CD4-positive, CD25-positive, alpha-beta regulatory T cell (primary cell): ENCODE measurements at places on chromosomes 5 and 9. TPM values are rescaled to one million over a fixed set of nuclear protein-coding genes. Genes with fewer than 3 reads are reported as not detected.

GRCh38 chr9:126420643-126421564 is 94.3 kb downstream of the MVB12B start:
- no peak for DNase-seq

GRCh38 chr5:132029609-132030330 is 18.3 kb upstream of the ACSL6 start:
- no peak for DNase-seq

DNA sequence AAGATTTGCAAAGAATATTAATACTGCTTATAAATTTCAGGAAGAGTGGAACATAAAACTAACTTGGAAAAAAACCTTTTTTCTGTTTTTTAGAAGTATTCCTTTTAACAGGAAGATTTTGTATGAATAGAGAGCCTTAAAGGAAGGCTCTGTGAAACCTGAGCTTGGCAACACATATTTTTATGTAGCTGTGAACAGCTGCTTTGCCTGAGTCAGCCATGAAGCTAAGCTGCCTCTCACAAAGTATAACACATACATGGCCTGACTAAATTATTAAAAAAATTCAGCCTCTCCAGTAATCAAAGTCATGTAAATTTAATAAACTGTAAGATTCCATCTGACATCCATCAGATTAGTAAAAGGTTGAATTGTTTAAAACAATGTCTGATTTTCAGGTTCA is 547.5 kb downstream of the ELAVL2 start:
- DNase-seq, result no peak

DNA sequence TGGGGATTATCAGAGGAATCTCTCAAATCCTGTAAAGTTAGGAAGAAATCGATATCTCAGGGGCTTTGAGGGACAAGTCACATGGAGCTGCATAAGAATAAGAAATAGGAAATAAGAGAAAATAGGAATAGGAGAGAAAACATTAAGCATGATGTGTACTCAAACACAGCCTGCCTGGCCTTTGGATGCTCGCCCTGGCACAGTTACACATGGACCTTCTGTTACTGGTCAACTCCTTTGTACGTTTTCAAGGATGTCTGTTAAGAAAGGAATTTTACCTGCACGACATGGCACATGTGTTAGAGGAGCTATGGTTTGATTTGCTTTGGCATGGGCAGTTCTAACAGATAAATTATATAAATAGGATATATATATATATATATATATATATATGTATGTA is 321.2 kb downstream of the CDH12 start:
- no peak for DNase-seq

GRCh38 chr5:140033037-140033760 is 9.9 kb downstream of the NRG2 start:
- DNase-seq, result no peak

DNA sequence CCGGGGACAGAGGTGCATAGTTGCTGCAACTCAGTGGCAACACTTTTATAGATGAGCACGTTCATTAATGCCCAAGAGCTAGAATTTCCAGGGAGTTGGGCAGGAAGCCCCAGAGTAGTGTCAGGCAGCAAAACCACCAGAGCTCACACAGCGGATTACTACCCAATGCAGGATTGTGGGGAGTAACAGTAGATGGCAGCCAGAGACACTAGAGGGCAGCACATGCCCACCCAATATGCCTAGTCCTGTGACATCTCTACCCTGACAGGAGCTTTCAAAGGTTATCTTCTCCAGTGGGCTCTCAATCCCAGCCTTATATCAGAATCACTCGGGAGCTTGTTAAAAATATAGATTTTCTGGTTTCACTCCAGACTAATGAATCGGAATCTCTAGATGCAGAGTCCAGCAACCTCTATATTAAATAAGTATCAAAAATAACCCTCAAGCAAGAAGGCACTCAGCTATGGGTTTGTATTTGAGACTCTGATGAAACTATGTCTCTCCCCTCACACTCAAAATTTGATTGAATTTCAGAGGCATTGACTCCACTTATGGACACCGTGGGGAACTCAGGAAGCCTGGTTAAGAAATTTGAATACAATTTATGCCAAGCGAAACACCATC is 58.4 kb upstream of the PHF24 start:
- DNase-seq, result peak; percentile 58

DNA sequence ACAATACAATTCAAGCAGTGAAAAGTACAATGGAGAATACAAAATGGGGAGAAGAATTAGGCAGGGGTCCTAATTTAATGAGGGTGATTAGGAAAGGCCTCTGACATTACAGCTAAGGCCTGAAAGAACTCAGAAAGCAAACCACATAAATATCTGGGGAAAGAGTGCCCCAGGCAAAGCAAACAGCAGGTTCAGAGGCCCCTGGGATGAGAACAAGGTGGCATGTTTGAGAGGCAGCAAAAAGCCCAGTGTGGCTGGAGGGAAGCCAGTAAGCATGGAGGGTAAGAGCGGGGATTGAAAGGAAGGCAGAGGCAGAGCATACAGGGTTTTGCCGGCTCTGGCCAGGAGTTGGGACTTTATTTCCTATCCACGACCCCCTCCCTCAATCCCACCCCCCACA is 33.4 kb upstream of the VDAC1 start:
- DNase-seq, result no peak

- no peak for DNase-seq
Measured at GRCh38 chr5:130135506-130135905, 231.2 kb downstream of the CHSY3 start.

DNA sequence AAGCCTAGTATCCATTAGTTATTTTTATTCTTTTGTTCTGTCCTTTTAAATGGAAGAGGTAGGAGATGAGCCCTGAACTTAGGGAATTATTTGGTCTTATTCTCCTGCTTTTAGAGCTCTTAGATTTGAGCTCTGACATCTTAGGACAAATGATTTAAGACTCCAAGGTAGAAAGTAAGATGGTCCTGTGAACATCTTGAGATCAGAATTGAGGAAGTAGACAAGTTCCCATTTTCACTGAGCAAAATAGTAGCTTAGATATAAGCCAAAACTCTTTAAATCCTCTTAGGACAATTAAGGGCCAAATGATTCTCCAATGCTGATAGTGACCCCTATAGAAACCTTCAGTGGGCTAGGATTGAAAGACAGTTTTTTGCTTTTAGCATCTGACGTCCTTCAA is 53.0 kb upstream of the RUSC2 start:
- DNase-seq, result no peak

DNA sequence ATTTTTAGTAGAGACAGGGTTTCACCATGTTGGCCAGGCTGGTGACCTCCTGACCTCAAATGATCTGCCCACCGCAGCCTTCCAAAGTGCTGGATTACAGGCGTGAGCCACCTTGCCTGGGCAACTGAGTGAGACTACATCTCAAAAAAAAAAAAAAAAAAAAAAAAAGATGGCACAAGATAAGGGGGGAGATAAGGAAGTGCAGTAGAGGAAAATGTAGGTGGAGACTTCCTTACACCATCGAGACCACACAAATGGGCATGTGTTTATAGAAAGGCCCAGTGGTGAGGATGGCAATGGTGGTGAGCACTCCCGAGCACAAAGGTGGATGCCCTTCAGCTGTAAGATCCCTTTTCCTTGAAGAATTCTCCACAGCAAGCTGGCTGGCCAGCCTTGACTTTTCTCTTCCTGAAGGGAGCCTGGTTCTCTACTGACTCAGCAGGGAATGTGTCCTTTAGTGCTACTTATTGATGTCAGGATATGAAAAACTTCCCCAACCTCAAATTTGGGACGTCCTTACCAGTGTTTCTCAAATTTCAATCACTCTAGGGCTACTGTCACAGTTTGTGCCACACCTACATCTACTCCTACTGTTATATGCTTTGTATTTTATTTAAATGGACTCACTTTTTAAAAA is 28.2 kb downstream of the ERGIC1 start:
- DNase-seq, result no peak

GRCh38 chr5:8341406-8341805 is 472.5 kb downstream of the MTRR start:
- no peak for DNase-seq

DNA sequence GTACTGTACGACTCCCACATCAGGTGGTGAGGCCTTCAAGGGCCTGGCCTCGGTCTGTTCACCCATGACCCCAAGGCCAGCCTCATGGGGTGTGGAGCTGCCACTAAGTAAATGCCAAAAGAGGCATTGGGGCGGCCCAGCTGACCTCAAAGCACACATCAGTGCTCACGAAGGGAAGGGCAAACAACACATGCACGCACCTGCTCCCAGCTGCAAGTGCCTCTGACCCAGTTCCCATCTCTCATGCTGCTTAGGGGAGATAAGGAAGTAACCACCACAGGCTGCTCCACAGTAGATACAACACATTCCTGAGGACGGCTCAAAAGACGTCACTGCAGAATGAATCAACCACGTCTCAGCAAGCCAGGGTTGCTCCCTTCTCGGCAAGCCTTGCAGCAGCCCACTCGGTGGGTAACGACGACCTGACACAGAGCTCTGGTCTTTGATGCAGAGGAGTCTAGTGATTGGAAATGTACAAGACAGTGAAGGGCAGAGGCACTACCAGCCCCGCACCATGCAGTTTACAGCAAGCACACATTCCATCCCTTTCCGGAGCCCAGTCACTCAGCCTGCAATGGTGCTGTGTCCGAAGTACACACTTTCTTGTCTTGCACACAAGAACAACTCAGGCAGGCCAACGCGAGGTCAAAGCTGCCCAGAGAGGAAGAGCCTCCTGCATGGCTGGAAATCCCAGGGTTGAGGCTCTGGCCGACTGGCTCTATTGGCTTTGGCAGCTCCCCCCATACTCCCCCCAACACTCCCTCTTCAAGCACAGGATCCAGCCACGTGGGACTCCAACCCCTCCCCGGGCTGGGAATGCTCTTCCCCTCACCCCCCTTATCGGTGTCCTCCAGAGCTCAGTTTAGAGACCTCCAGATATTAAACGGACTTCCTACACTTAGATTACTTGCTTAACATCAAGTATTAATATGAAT is 31.8 kb downstream of the FABP6 start:
- no peak for DNase-seq

DNA sequence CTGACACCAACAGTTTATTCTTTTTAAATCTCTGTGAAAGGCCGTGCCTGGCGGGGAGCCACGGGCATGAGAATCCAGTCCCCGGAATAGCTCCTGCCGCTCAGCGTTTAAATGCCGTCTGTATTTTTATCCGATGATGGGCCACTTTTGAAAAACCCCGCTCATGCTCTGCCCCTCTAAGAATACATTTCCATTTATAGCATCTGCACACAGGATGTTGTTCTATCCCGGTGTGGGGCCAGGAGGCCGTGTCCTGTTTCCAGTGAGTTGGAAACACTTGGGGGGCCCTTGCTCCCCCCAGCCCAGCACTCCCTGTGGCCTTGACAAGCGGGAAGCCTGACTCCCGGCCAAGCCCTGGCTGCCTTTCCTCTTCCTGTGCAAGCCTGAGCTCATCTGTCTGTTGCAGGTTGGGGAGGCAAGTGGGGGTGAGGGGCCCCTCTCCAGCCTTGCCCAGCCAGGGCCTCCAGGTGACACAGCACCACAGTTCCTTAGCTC is 39.0 kb downstream of the ERGIC1 start:
- no peak for DNase-seq

DNA sequence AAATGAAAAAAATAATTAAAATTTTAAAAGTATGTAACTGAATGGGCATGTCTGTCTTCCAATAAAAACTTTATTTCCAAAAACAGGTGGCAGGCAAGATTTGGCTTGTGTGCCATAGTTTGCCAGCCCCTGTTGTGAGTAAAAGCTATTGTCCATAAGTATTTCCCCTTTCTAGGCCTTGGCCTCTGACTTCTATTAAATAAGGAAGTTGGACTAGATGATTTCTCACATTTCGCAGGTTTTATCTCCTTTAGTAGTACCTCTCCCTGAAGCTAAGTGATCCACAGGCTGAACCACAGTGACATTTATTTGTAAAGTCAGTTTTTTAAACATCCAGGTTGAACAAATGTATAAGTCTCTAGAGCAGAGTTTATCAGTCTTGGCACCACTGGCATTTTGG is 41.3 kb downstream of the RECK start:
- DNase-seq, result no peak

- DNase-seq, result no peak
Measured at GRCh38 chr5:180423133-180423532, 70.0 kb upstream of the GFPT2 start.

DNA sequence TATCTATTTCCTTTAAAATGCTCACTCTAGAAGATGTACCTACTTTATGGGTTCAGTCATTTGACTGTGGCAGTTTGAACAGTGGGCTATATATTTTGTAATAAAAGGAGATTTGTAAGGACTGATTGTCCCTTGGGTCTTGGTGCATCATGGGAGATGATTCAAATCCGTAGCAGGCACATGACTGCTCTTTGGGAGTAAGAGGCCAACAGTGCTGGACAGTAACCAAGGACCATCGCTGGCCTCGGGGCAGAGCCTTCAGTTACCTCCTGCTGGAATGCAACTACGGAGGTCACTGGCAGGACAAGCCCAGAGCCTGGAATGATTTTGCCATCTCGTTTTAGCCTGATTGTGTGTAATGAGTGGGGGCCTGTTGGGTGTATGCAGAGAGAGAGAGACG is 7.0 kb upstream of the MAMDC2 start:
- DNase-seq, result no peak

- no peak for DNase-seq
Measured at GRCh38 chr9:68509689-68510088, 31.0 kb downstream of the TMEM252 start.

DNA sequence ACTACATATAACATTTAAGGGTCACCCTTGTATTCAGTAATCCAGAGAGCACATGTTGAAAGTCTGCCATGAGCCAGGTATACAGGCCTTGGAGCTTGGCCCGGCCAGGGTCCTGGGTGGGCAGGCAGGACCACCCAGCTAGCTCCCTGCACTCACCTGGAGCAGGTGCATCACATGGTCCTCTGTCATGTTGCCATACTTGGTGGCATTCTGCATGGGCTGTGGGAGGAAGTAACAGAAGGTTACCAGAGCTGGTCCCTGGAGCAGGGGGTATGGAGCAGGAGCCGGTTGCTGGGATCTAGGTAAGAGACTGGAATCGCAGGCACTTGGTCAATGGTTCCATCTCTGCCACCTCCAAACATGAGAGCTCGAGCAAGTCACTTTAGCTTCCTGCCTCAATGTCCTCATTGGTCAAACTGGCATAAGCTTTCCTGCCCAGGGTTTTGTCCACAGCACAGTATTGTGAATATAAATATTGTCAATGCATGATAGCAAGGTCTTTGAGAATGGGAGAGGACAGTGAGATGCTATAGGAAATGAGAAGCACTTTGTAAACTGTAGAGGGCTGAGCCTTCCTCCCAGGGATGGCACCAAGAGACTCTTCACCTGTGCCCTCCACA is 6.5 kb downstream of the CD74 start:
- no peak for DNase-seq

- no peak for DNase-seq
Measured at GRCh38 chr9:105309531-105309931, 65.1 kb downstream of the SLC44A1 start.

The PCDHA4 gene
- not detected for total RNA-seq

The SLC45A2 gene
- total RNA-seq, result not detected

The PCDHB12 gene
- not detected for total RNA-seq

The NUTM2G gene
- not detected for total RNA-seq

The HTR1A gene
- not detected for total RNA-seq

The PCA3 gene
- not detected for total RNA-seq

The SPINK4 gene
- not detected for total RNA-seq

The PALM2AKAP2 gene
- 0.62 TPM for total RNA-seq

The WNT8A gene
- not detected for total RNA-seq

The FOXD4L6 gene
- total RNA-seq, result not detected

The MYOT gene
- not detected for total RNA-seq

The FAM81B gene
- 0.94 TPM for total RNA-seq

The FBN2 gene
- total RNA-seq, result not detected

The CD72 gene
- 7.9 TPM for total RNA-seq
